HuH-7.5 (cell line): ENCODE measurements at places on chromosomes 16 and 17.
A peak's percentile ranks its signal among the peaks of the same experiment; 100 is the strongest.

GRCh38 chr16:54923055-54923473, 7.6 kb upstream of the IRX5 start:
- no peak for DNase-seq

DNA sequence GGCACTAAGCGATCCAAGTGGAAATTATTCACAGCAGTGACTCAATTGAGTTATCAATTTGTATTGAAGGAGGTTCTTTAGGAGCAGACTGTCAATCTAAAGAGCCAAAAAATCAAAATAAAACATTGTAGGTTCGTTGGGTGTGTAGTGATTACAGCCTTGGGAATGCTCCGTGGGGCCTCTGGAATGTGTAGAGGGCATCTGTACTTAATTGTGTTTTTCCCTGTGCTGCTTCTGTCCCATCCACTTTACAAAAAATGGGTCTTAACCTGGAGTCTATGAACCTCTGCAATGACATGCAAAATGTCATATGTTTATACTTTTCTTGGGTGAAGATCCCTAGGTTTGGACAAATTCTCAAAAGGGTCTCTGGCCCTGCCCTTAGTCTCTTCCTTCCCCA, 215.1 kb downstream of the CCDC182 start:
- DNase-seq = no peak

GRCh38 chr16:22183901-22184614, 21.8 kb downstream of the SDR42E2 start:
- DNase-seq = peak; percentile 50

DNA sequence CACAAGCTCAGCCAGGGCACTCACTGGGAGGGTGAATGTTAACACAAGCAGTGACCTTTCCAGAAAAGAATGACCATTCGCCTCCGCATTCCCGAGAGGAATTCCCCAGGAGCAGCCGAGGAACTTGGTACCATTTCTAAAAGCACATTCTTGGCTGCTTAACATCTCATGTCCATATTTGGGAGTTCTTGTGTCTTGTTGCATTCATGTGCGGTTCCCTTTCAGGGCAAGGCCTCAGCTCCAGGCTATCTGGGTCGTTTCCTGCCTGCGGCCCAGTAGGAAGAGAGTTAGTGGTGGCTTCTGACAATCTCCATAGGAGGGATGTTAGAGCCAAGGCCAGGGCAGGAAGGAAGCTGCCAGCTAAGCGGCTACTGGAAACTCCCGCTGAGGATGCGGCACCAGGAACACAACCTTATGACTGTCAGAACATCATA, 27.8 kb upstream of the MEAK7 start:
- DNase-seq = no peak

DNA sequence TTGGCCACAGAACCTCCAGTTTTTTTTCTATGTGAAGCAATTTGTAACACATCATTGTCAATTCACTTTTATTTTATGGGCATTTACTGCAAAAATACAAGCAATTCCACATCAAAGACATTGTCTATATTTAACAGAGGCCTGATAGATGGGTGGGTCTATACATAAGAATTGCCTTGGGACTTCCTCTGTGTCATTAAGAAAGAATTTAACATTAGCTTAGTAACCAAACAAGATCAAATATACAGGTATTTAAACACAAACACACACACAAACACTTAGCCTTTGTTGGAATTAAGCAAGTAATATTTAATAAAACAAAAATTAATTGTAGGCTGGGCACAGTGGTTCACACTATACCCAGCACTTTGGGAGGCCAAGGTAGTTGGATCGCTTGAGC, 4.3 kb upstream of the PITPNC1 start:
- DNase-seq = no peak

DNA sequence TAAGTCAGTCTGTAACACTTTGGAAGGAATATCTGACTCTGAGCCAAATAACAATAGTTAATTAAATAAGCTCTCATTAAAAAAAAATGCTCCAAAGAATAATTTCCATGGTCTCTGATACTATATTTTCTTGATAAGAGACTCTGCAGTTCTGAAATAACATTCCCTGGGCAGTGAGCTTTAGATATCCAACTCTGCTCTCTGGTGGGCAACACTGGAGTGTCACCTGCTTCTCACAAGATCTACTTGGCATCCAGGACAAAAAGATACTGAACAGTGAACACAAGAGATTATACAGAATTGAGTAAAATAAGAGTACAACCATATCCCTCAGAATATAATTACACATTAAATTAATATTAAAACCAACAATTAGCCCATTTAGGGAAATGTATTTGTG, 13.7 kb downstream of the BLMH start:
- DNase-seq = no peak

DNA sequence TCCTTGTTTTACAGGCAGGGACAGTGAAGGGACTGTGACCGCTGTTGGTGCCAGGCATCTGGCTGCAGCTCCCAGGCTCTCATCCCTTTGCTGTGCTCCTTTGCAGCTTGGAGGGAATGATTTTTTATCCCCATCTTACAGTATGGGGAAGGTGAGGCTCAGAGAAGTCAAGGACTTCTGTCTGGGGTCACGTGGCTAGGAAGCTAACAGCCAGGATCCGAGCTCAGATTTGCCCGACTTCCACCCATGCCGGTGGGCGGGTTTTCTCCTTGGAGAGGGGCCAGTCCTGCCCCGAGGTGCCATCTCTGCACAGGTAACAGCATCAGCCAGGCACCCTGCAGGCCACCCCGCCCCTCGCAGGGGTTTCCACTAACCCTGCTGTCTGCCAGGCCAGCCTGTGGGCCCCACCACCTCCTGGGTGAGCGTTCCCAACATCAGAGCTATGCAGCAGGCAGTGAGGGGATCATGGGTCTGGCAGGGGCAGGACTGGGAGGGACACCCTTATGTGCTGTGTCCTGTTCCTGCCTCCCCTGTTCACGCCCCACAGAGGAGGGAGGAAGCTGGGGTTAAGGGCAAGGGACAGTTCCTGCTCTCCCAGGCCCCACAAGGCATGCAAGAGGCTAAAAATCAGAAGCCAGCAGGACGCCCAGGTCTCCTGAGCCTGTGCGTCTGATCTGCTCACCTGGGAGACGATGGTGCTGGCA, 25.4 kb downstream of the JPH3 start:
- no peak for DNase-seq

DNA sequence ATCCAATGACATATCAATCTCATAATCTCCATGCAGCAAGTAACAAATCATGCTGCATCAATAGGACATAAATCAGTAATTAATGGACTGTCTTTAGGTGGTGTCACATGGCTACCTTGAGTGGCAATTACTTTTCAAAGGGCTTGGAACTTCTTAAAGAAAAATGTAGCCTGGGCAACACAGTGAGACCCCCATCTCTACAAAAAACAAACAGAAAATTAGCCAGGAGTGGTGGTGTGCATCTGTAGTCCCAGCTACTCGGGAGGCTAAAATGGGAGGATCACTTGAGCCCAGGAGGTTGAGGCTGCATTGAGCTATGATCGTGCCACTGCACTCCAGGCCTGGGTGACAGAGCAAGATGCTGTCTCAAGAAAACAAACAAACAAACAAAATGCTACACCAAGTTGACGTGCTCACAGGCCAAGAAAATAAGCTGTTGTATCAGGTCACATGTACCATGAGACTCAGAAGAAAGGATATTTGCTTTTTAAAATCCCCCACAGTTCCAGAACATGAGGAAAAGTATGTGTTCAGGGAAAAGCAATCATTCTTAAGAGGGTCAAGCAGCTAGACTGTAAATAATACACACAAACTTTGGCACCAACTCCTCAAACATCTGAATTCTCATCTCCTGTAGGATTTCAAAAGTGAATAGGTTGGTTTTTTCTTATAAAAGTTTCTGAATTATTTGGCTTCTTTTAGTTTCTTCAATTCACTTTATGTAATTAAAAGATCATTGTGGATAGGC, 23.8 kb upstream of the ERN1 start:
- DNase-seq = no peak

DNA sequence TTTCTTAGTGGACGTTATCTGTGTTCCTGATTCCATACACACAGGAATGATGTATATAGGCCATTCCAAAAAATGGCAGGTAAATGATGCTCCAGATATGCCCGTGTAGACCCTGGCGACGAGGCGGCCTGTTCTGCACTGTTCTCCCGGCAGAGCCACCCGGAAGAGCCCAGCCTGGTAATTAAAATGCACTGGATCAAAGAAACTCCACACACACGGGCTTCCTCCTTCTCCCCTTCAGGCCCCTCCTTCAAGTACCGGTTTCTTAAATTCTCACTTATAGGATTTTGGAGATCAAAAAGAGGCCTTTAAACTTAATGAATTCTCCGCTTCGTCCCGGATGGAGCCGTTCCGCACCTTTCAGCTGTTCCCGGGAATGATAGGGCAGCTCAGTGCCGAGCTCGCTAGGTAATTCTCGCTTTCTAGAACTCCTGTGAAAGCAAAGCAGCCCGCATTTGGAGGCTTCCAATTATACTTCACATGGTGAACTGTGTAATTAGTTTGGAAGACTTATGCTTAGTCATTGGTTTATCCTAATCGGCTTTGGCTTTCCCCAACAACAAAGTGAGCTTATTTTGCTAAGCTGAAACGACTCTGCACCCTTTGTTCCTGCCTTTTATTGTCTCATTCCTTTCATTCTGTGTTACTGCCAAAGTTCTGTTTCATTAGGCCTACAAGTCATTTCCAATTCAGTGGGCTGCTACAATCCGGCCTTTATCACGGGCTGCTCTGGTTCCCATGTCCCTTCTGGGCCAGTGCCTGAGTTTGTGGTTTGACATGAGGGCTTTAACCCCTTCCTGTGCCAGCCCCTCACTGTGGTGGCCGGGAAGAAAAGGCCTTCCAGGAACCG, 150.0 kb downstream of the MSI2 start:
- DNase-seq = no peak

GRCh38 chr16:70647441-70648359, 1.3 kb downstream of the IL34 start:
- DNase-seq = no peak
